ENCODE measurements at places on chromosomes 5 and 9.

DNA sequence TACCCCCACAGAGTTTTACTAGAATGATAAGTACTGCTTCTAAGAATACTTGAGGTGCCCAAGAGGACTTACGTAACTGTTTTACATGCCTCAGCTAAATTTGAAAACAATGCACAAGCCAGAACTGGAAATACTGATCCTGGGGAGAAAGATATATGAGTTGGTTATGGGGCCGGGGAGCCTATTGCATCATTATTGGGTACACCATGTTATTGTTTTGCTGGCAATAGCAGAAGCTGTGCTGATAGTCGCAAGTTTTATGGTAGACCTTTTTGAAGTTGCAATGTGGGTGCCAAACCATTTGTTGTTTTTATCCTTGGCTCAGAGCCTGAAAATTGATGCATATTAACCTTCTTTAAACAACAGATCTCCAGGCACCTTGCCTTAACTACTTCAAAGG is 108.4 kb upstream of the DHFR start:
- DNase-seq = no peak

DNA sequence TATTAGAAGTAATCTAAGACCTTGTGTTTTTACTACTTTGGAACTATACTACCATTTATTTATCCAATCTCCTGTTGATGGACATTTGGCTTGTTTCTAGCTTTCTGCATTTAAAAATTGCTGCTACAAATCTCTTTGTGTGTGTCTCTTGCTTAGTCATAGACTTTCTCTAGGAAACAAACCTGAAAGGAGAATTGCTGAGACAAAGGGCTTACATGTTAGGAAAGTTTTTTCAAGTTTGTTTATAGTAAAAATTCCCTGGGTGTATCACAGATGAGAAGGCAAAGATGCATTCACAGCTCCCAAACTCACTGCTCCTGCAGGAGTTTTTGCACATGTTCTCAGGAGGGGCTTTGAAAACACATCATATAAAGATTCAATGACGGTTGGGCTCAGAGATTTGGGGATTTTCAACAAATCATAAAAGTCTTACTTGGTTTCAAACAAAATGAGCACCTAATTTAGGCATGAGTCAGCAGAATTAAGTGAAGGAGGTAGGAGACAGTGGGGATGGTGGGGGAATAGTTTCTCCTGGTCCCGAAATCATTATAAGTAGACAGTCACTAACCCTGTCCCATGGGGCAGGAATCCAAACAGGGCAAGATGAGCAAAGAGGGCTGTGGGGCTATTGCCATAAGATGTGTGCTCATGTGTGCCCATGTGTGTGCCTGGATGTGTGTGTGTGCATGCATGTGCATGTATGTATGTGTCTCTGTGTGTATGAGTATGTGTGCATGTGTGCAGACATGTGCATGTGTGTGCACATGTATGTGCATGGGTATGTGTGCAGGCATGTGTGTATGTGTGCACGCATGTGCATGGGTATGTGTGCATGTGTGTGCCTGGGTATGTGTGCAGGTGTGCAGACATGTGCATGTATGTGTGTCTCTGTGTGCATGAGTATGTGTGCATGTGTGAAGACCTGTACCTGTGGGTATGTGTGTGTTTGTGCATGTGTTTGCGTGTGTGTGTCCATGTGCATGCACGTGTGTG is 43.4 kb upstream of the S1PR3 start:
- no peak for DNase-seq

- no peak for DNase-seq
Observed at GRCh38 chr9:112283582-112284253, 49.7 kb downstream of the PTBP3 start.

DNA sequence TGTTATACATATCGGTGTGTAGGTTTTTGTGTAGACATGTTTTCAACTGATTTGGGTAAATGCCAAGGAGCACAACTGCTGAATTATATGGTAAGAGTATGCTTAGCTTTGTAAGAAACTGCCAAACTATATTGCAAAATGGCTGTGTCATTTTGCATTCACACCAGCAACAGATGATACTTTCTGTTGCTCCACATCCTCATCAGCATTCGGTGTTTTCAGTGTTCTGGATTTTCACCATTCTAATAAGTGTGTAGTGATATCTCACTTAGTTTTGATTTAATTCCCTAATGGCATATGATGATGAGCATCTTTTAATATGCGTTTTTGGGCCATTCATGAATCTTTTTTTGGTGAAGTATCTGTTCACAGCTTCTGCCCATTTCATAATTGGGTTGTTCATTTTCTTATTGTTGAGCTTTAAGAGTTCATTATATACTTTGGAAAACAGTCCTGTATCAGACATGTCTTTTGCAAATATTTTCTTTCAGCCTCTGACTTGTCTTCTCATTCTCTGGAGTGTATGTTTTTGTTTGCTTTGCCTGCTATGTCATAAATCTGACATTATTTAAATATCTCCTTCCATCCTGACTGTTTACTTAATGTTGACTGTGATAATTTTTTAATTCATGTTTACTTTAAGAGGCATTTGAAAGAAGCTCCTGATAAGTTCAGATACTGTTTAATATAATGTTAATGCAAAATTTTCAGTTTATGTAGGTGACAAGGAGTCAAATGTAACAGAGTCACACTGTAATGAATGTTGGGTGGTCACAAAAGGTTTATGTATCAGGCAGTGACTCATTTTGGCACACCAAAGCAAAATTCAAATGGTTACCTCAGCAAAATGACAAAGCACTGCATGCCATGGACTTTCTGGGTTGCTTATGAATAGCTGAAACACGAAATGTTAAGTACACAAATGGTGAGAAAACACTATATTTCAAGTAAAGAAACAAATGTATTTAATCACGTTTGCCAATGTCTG is 181.1 kb upstream of the DAB2 start:
- DNase-seq = no peak

DNA sequence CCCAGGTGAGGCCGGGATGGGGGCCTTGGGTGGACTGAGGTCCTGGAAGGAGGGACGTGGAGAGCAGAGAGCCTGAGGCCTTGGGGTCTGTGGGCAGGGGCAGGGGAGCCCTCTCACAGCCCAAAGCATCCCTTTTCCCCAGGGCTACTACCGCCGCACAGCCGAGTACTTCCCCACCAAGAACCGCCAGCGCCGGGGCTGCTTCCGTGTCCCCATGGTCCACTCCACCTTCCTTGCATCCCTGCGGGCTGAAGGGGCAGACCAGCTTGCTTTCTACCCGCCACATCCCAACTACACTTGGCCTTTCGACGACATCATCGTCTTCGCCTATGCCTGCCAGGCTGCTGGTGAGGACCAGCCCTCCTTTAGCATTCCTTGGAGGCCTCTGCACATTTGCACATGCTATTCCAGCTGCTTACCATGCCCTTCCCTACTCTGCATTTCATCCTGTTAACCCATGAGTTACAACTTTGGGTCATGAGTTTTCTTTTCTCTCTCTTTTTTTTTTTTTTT is 3.7 kb downstream of the CERCAM start:
- no peak for DNase-seq

Data from KBM-7 (cell line).